ENCODE measurements at places on chromosomes 6 and 20. TPM values are rescaled to one million over a fixed set of nuclear protein-coding genes. Genes with fewer than 3 reads are reported as not detected.

Gene PACRG
- total RNA-seq = 7.9 TPM

Gene SMLR1
- total RNA-seq = not detected

Gene CEP162
- 3.9 TPM for total RNA-seq

Gene ANGPT4
- 0.05 TPM for total RNA-seq

Gene SLC17A9
- total RNA-seq = 0.41 TPM

Gene TAGAP
- 1.7 TPM for total RNA-seq

Gene IL20RA
- total RNA-seq = 6.7 TPM

Gene PPP2R5D
- total RNA-seq = 34.2 TPM

Gene SLC2A10
- total RNA-seq = 3.1 TPM

Gene TMC2
- total RNA-seq = 0.08 TPM

Gene HSF2
- 23.3 TPM for total RNA-seq

Gene NTSR1
- not detected for total RNA-seq

Gene EFCAB8
- total RNA-seq = 0.43 TPM

Gene ZBP1
- 0.22 TPM for total RNA-seq

Gene F13A1
- total RNA-seq = 188 TPM

Gene ZC2HC1B
- total RNA-seq = not detected

Gene ADNP
- 30.3 TPM for total RNA-seq

Gene CNBD2
- total RNA-seq = 3.5 TPM

Gene GPR63
- total RNA-seq = 0.65 TPM

Gene KCNS1
- total RNA-seq = not detected

Gene RNF182
- not detected for total RNA-seq

Gene CCM2L
- total RNA-seq = 10.3 TPM

Gene SLC17A1
- not detected for total RNA-seq

Gene DSE
- total RNA-seq = 11.6 TPM

Gene SMOC2
- 16.4 TPM for total RNA-seq

Gene SYCP2L
- 0.92 TPM for total RNA-seq

Gene C20orf141
- total RNA-seq = not detected

Gene NKX2-2
- not detected for total RNA-seq

Gene SIRPD
- not detected for total RNA-seq

Gene SYNDIG1
- 15.8 TPM for total RNA-seq

Gene HLA-E
- total RNA-seq = 152 TPM

Gene ULBP3
- total RNA-seq = 1.4 TPM

Gene WFDC10B
- total RNA-seq = not detected

Gene DYNLT2
- 0.41 TPM for total RNA-seq

Gene NEURL2
- 5.0 TPM for total RNA-seq

Gene MCM9
- 4.5 TPM for total RNA-seq

Gene PTCRA
- total RNA-seq = not detected

Gene PSORS1C2
- not detected for total RNA-seq

Gene TCF15
- total RNA-seq = 13.1 TPM

Gene SPATS1
- total RNA-seq = not detected

Gene CCDC28A
- total RNA-seq = 9.2 TPM

Gene HSPA1A
- total RNA-seq = 298 TPM

Gene CLPSL2
- total RNA-seq = not detected

Gene PRPH2
- 0.49 TPM for total RNA-seq
